A549 treated with GW870086 at 1 μM for 4 hours (cell line): ENCODE measurements at places on chromosomes 7 and 10. TPM values are rescaled to one million over a fixed set of nuclear protein-coding genes. Genes with fewer than 3 reads are reported as not detected.

Gene SH2D4B
- 0.10 to 0.13 TPM in 2 of 5 replicates, not detected in the others for total RNA-seq

Gene ADRB1
- 0.62 to 1.6 TPM (median 1.1 TPM) in 5 replicates for total RNA-seq

Gene SLC29A3
- total RNA-seq = 22.5 to 24.6 TPM (median 24.1 TPM) in 5 replicates

Gene SPDYE5
- total RNA-seq = not detected in 5 replicates

Gene HTR5A
- total RNA-seq = not detected in 5 replicates

Gene NUTM2E
- total RNA-seq = 0.23 to 0.87 TPM (median 0.43 TPM) in 5 replicates

Gene ZNF736
- 0.02 to 0.23 TPM in 2 of 5 replicates, not detected in the others for total RNA-seq

Gene EGFR
- total RNA-seq = 75.8 to 111 TPM (median 109 TPM) in 5 replicates

Gene SLC13A1
- not detected in 5 replicates for total RNA-seq

Gene SPDYE16
- total RNA-seq = not detected in 5 replicates

Gene SKAP2
- total RNA-seq = 12.8 to 20.8 TPM (median 16.5 TPM) in 5 replicates

Gene LRRC18
- not detected in 5 replicates for total RNA-seq

Gene HOXA4
- 1.2 to 2.2 TPM (median 1.9 TPM) in 5 replicates for total RNA-seq

Gene CCDC6
- 27.8 to 34.4 TPM (median 31.5 TPM) in 5 replicates for total RNA-seq

Gene IRF5
- total RNA-seq = 12.5 to 15.9 TPM (median 14.1 TPM) in 5 replicates

Gene CCDC146
- total RNA-seq = 0.48 to 0.80 TPM (median 0.64 TPM) in 5 replicates

Gene GRB10
- 57.9 to 72.5 TPM (median 67.0 TPM) in 5 replicates for total RNA-seq

Gene OR9A2
- not detected in 5 replicates for total RNA-seq

Gene NME8
- not detected in 5 replicates for total RNA-seq

Gene PTN
- not detected in 5 replicates for total RNA-seq

Gene CTAGE4
- not detected in 5 replicates for total RNA-seq

Gene COL1A2
- total RNA-seq = not detected in 5 replicates

Gene FGFBP3
- total RNA-seq = 2.3 to 2.7 TPM (median 2.6 TPM) in 5 replicates

Gene AKR1D1
- total RNA-seq = 0.18 to 0.23 TPM in 2 of 5 replicates, not detected in the others

Gene NAT16
- total RNA-seq = 0.06 to 0.25 TPM (median 0.11 TPM) in 5 replicates

Gene SRRM3
- 8.2 to 12.5 TPM (median 11.2 TPM) in 5 replicates for total RNA-seq

Gene CALML3
- not detected in 5 replicates for total RNA-seq

Gene CYP2C8
- not detected in 5 replicates for total RNA-seq

Gene CYP2C19
- 0.05 TPM in 1 of 5 replicates, not detected in the others for total RNA-seq

Gene GPNMB
- 2.5 to 4.7 TPM (median 3.4 TPM) in 5 replicates for total RNA-seq

Gene MEIG1
- total RNA-seq = 0.55 to 1.0 TPM (median 0.77 TPM) in 5 replicates

Gene BLNK
- not detected in 5 replicates for total RNA-seq
